ENCODE measurements at places on chromosomes 2 and 18.
A peak's percentile ranks its signal among the peaks of the same experiment; 100 is the strongest.

- DNase-seq = no peak
Observed at GRCh38 chr2:151767536-151767935, 33.3 kb upstream of the NEB start.

- no peak for DNase-seq
Observed at GRCh38 chr18:7980136-7980535, 413.0 kb downstream of the PTPRM start.

GRCh38 chr18:6284300-6284699 lies 130.4 kb downstream of the L3MBTL4 start:
- no peak for DNase-seq

- no peak for DNase-seq
Observed at GRCh38 chr18:38305961-38306360, 740.4 kb upstream of the CELF4 start.

DNA sequence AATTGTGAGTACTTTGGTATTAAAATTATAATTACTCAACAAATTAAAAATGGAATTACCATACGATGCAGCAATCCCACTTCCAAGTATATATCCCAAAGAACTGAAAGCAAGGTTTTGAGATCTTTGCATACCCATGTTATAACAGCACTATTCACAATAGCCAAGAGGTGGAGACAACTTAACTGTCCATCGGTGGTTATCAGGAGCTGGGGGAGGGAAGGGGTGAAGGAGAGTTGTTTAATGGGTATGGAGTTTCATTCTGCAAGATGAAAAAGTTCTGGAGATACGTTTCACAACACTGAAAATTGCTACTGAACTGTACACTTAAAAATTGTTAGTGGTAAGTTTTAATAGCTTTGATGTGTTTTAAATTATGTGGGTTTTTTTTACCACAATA lies 25.7 kb downstream of the RAB10 start:
- DNase-seq = no peak

GRCh38 chr2:241064802-241065354 lies 37.2 kb downstream of the MTERF4 start:
- no peak for DNase-seq

GRCh38 chr2:100902817-100903405 lies 83.0 kb downstream of the NPAS2 start:
- peak; percentile 91 for DNase-seq

GRCh38 chr18:3597409-3598357 lies 147.7 kb downstream of the TGIF1 start:
- no peak for DNase-seq

- DNase-seq = peak; percentile 78
Observed at GRCh38 chr2:26561918-26562810, 79.0 kb downstream of the CIB4 start.

GRCh38 chr2:215880970-215881369 lies 132.4 kb downstream of the MREG start:
- no peak for DNase-seq

GRCh38 chr18:11908182-11909060 lies at the start of gene MPPE1:
Gene MPPE1 (minus strand): TSS chr18:11908317. CDS start chr18:11897264, 11,053 bp downstream.
- peak; percentile 98 for DNase-seq

GRCh38 chr2:213220967-213221603 lies 63.2 kb upstream of the SPAG16 start:
- DNase-seq = no peak

DNA sequence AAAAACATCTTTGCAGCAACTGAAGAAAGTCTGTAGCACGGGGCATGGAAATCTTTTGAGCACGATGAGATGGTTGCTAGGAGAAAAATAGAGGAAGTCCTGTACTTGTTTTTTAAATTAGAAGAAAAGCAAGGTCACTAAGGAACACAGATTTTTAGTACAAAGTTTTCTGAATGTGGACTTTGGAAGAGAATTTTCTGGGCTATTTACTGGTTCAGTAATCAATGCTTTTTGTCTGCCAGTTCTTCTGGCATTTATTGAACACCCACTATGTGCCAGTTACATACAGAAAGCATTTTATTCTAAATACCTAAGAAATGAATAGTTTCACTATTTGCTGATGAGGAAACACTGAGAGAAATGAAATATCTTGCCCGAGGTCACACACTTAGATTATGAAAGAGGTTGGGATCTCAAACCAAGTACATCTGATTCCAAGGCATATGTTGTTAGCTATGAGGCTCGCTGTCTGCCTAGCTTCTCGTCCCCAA lies 15.6 kb upstream of the MAP3K20 start:
- DNase-seq = no peak

DNA sequence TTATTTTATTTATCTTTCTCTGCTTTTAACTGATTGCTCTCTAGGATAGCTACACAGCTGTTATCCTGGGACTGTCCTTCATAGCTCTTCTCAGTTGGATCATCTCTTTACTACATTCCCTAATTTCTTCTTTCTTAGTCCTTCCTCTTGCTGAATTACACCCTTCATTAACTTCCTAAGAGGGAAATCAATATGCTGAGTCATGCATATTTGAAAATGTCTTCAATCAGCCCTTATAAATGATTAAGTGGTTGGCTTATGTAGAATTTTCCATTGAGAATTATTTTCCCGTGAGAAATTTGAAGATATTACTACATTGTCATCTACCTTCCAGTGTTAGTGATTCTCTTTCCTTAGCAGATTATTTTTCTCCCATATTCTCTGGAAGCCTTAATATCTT lies 214.2 kb downstream of the SOCS6 start:
- no peak for DNase-seq

DNA sequence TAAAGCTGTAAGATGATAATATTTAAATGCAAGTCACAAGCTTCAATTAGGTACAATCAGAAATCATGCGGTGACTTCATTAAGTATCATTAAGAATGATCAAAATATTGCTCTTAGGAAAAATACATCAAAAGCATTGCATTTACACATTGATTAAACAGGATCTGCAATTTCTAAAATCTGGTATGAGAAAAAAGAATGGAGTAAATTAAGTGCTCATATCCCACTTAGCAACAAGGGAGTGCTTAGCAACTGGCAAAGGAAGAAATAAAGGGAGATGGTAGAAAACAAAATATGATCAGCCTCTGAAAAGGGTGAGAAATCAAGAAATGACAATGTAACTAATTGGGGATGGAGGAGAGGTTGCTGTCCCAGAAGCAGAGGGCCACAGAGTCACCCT lies 1918.2 kb upstream of the PIK3C3 start:
- no peak for DNase-seq

- DNase-seq = no peak
Observed at GRCh38 chr2:237474442-237474911, 12.6 kb upstream of the MLPH start.

- DNase-seq = no peak
Observed at GRCh38 chr2:168494190-168494711, 38.2 kb downstream of the CERS6 start.

- no peak for DNase-seq
Observed at GRCh38 chr18:63843008-63843407, 44.5 kb upstream of the SERPINB2 start.

DNA sequence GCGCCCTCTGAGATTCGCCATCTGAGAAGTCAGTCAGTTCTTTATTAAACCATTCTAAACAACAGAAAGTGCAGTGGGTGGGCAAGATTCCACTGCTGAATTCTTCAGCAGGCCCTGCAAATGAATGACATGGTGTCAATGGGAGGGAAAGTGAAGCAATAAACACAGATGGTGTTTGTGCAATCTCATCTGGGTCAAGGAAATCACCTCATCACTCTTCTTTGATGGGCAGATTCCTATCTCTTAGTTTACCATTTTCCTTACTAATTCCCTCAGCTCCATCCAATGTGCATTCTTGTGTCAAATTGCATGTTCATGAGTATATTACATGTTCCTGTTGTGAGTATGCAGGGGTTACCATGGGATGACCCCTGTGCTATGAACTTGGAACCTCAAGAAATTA lies 100.7 kb upstream of the CYP1B1 start:
- DNase-seq = no peak

GRCh38 chr2:16900405-16901025 lies 234.9 kb upstream of the CYRIA start:
- DNase-seq = no peak

DNA sequence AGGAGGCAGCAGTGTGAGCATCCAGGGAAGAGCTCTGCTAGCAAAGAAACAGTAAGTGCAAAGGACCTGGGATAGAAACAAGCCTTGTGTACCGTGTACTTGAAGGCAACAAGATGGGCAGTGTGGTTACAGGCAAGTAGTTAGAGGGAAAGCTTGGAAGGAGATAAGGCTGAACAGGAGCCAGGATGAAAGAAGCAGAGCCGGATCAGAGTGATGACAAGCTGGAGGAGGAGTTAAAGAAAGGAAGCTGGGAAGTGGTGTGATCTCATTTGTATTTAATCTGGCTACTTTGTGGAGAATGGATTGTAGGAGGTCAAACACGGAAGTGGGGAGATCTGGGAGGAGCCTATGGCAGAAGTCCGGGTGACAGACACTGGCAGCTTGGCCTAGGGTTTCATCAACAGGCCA lies 44.7 kb upstream of the VPS54 start:
- peak; percentile 16 for DNase-seq

DNA sequence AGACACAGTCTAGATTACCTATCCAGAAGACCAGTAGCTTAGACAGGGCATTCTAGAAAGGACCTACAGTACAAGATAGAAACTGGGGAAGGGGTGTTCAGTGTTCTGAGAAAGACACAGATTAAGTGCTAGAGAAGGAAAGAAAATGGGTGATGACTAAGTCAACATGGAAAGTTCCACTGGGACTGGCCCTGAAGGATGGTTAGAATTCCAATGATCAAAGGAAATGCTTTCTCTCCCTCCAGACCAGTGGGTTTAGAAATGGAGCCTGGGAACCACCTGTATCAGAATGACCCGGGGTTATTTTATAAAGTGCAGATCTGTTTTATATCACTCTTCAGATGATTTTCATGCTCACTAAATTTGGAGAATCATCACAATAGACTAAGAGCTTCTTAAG lies 5.8 kb upstream of the COLEC12 start:
- DNase-seq = peak; percentile 61

- no peak for DNase-seq
Observed at GRCh38 chr2:59342166-59342565, 1101.0 kb upstream of the FANCL start.

GRCh38 chr18:63314062-63314790 lies 5.3 kb downstream of the BCL2 start:
- DNase-seq = no peak

- DNase-seq = no peak
Observed at GRCh38 chr2:96909611-96910021, 39.7 kb upstream of the SEMA4C start.

DNA sequence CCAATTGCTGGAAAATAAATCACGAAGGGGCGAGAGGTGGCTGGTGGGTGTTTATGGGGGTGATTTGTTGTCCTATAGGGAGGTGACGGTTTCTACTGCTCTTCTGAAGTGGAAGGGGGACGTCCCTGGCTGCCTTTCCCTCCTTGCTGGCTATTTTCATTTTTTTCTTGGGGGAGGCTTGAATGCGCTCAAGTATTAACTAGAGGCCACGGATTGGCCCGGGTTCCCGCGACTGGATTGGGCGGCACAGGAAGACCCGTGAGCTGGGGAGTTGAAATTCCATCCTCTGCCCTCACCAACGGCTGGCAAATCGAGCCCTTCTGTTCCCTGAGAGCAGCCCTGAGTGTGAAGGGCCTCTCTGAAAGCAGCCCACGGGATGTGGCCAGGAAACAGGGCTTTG lies 176.5 kb upstream of the SPRED2 start:
- DNase-seq = no peak

GRCh38 chr2:239049421-239050251 lies 201.8 kb downstream of the TWIST2 start:
- DNase-seq = no peak

DNA sequence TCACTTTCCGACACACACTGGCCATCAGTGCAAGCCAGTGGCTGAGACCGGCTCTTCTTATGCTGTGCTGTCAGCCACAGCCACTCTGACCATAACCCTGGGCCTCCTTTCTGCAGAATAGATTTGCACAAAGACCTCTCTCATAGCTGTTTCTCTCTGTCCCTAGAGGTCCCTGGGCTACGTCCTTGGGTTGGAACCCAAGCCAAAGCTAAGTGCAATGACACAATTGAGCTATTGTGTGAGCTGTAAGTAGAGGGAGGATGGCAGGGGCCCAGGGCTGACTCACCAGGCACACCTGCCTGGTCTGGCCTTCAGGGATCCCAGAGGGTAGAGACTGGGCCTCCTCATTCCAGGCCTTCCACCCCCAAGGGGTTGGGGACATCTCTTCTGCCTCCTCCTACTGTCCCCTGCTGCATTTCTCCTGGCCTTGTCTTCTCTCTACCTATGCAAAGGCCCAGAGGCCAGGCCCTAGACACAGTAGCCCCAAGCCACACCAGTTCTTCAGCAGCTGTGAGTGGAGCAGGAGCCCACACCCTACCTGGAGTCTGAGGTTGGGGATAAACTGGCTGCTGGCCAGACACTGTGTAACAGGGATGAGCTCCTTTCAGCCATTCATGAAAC lies 174.6 kb downstream of the NCK2 start:
- DNase-seq = peak; percentile 96

DNA sequence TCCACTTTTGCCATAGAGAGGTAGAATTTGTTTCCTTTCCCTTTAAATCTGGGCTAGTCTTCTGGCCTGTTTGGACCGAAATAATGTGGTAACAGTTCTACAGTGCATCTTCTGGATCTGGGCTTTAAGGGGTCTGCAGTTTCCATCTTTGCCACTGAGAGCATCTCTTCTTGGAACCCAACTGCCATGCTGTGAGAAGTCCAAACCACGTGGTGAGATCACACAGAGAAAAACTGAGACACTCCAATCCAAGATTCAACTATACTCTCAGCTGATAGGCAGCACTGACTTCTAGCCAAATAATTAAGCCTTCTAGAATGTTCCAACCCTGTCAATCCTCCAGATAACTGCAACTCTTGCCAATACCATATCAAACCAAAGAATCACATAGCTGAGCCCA lies 261.1 kb downstream of the INSIG2 start:
- DNase-seq = no peak

DNA sequence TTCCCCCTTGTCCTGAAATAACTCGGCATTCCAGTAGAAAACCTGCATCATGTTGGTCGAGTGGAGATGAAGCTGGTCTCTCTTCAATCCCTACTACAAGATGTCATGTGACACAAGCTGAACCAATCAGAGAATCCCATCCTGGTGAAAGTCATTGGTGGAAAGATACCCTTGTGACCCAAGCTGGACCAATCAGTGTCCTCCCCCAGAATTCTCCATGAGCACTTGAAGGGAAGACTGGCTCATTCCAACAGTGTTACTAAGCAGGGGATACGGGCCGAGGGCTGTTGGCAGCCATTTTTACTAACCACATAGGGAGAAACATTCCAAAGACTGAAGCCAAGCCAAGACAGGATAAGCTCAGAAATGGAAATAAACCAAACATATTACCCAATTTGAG lies 298.3 kb downstream of the ICOS start:
- DNase-seq = no peak

DNA sequence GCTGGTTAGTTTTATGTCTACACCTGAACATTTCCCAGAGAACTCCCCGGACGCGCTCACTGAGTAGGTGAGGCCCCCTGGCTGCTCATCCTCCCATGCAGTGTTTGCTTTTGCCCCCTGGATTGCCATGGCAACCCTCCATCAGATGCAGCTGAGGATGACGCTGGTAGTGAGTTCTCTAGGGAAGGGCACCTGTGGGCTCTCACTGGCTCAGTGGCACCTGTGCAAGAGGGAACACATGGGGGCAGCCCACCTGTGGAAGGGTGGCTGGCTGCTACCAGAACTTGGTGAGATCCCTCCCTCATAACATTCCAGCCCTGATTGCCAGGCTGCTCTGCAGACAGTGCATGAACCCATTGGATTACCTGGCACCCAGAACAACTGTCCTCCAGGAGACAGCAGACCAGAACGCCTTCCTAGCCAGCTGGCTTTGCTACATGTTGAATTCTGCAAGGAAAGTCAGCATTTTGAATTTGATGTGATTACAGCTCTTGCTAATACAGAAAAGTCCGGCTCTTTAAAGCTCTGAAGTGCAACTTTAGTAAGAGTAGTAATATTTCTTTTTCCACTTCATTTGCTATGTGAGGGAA lies 21.7 kb downstream of the COA5 start:
- no peak for DNase-seq
